NCI-H2029 (cell line): ENCODE measurements at places on chromosomes 3 and 15.

DNA sequence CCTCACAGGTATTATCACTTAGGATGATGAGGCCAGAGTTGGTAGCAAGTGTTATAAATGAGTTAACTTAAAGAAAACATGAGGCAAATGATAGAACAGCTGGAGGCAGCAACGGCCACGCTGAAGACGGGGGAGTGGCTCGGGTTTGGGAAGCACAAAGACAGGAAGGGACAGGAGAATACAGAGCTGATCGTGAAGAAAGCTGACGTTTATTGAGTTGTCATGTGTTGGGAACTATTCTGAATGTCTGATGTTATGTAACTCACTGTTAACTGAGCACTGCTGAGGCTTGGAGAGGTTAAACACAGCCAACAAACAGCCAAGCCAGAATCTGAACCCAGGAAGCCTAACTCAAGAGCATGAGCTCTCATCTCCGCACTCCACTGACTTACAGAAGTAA lies 42.3 kb downstream of the FGD5 start:
- no peak for DNase-seq

DNA sequence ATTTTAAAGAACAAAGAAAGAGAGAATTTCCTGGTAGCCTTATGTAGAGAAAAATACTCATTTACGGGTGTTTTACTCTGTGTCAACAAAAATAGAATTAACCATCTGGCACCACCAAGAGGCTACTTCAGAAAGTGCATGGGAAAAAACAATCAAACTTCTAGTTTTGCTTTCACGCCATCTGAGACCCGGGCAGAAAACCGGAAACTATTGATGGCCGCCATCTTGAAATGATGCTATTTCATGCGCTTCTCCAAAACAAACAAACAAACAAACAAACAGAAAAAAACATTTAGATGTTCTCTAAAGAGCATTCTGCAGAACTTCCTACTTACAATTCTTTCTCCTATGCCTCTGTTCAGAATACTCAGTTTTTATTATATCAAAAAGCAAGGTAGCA lies 49.4 kb upstream of the SYNPR start:
- no peak for DNase-seq

DNA sequence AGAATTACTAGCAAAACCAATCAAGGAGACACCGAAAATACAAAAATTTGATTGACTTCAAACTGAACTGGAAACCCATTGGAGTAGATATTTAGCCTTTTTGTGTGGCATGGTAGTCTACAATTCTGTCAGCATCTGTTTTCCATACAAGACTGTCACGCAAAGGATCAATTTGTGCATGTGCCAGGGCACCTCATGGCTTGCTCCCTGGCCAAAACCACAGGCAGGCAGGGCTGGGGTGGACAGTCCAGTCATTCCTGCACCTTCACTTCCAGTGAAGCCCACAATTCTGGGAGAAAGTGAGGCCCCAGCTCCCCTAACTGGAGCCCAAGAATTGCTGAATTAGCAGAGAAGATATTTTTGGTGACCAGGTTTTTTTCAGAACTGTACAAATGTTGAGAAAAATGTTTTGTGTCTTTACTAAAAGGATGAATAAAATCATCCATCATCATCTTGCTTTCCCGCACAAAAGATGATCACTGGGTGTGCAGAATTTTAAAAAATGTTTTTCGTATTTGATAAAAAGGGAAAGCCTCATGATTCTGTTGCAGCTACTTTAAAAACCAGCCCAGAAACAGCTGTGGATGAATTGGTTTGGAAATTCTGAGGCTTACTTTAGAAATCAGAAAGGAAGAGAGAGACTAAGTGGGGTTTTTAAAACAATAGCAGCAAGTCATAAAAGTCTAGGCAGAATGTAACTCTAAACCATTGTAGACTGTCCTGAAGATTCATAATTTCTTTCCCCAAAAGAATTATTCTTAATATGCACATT lies 86.4 kb downstream of the PCCB start:
- DNase-seq: no peak

- no peak for DNase-seq
Measured at GRCh38 chr3:31423482-31423881, 109.2 kb upstream of the STT3B start.

- DNase-seq: no peak
Measured at GRCh38 chr3:1191026-1191425, 98.2 kb downstream of the CNTN6 start.

DNA sequence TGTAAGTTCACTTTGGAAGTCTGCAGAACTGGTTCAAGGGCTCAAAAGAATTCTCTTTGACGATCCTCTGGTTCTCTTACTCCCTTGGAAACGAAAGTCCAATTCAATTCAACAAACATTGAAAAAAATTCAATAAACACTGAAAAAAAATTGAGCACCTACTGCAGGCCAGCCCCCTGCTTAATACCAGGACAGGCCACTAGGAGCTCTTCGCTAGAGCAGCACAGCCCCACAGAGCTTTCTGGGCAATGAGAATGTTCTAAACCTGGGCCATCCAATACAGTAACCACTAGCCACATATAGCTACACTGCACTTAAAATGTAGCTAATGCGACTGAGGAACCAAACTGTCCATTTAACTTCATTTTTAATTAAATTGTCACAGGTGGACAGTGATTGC lies 50.4 kb upstream of the DCLK3 start:
- DNase-seq: no peak

DNA sequence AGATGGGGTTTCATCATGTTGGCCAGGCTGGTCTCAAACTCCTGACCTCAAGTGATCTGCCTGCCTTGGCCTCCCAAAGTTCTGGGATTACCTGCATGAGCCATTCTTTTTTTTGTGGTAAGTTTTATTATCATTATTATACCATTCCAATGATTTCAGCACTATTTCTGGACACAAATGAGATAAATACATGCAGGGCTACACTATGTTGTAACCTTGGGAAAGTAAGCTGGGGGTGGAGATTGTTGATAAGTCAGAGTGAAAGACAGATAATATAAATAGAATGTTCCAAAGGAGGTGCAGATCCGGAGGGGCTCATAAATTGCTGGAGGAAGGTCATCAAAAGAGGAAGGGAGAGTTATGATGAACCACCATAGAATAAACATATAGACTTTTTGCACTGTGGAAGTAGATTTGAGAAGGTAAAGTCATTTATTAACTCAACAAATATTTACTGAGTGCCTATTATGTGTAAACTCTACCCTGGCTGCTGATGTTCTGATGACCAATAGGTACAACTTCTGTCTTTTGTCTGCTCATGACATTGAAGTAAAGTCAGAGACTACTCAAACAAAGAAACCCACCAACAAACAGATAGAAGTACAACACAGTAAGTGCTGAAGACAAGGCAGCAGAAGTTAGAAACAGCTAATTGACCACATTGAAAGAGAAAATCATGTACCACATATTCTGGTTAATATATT lies 478.9 kb upstream of the GOLIM4 start:
- no peak for DNase-seq

GRCh38 chr3:71129611-71130431 lies 453.7 kb downstream of the FOXP1 start:
- DNase-seq: no peak

GRCh38 chr3:162978136-162978535 lies 1481.5 kb downstream of the OTOL1 start:
- no peak for DNase-seq

- no peak for DNase-seq
Measured at GRCh38 chr3:126448136-126448892, 27.4 kb downstream of the ZXDC start.

DNA sequence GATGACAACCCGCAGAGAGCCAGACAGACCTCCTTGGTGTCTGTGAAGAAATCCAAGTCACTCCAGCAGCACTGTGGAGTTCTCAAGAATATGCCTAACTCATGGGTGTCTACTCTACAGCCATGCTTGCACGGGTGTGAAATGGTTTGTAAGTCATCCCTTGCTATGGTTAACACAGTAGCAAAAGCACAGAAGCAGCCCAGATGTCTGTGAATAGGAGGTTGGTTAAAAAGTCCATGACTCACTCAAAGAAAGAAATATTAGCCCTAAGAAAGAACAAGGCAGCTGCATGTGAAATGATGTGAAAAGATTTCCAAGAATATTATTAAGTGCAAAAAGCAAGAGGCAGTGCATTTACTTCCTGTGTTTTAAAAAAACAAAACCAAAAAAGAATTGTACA lies 12.1 kb upstream of the LIMD1 start:
- no peak for DNase-seq

GRCh38 chr3:64151342-64151871 lies 73.9 kb downstream of the PRICKLE2 start:
- no peak for DNase-seq

- no peak for DNase-seq
Measured at GRCh38 chr15:95503640-95504225, 826.8 kb upstream of the NR2F2 start.

- DNase-seq: no peak
Measured at GRCh38 chr3:154275965-154276364, 48.3 kb downstream of the DHX36 start.

DNA sequence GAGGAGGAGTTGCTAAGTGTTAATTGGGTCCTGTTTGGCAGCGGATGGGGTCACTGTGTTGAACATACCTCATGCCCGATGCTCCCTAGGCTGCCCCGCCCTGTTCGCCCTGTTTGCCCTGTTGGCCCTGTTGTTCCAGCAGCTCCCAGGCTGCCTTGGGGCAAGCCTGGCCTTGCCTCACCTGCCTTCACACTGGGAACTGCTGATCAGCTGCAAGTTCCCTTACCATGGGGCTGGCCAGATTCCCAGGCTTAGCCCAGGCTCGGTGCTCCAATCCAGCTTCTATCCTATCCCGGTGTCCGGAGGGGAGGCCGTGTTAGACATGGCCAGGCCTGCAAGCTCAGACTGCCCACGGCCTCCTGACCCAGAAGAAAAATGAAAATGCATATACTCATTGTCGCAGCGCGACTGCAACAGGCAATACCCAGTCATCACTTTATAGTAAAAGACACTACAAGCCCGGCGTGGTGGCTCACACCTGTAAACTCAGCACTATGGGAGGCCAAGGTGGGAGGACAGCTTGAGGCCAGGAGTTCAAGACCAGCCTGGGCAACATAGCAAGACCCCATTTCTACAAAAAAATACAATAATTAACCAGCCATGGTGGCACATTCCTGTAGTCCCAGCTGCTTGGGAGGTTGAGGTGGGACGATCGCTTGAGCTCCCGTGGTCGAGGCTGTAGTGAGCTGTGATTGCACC lies 42.9 kb upstream of the ZNF710 start:
- DNase-seq: no peak

DNA sequence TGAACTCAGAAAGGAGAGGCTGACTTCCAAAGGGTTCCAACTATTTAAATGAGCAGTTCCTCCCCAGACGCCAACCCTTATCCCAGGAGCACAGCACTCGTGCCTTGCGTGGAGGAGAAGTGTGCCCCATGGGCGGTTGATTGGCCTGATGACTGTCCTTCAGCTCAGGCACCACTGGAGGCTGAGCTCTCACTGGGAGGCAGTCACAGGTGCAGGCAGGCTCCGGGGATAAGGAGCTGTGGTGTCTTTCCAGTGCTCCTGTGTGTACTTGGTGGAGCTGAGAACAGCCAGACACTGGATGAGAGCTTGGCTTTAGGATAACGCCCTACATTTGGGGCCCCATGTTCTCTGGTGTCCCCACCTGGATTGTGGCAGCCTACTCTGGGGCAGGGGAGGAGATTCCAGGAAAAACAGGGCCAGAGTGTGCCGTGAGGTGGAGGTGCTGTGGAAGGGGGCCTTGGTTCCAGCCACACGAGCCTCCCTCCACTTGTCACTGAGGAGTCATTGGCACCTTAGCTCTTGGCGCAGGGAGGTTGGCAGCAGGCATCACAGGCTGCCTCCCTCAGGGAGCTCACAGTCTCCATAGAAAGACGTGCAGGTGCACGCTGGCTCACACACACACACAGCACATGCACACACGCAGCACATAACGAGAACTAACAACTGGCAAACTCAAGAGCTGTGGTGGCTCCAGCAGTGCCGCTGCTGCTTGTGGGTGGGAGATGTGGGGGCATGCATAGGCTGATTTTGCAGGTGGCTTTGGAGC lies 22.7 kb upstream of the EPHB3 start:
- no peak for DNase-seq

DNA sequence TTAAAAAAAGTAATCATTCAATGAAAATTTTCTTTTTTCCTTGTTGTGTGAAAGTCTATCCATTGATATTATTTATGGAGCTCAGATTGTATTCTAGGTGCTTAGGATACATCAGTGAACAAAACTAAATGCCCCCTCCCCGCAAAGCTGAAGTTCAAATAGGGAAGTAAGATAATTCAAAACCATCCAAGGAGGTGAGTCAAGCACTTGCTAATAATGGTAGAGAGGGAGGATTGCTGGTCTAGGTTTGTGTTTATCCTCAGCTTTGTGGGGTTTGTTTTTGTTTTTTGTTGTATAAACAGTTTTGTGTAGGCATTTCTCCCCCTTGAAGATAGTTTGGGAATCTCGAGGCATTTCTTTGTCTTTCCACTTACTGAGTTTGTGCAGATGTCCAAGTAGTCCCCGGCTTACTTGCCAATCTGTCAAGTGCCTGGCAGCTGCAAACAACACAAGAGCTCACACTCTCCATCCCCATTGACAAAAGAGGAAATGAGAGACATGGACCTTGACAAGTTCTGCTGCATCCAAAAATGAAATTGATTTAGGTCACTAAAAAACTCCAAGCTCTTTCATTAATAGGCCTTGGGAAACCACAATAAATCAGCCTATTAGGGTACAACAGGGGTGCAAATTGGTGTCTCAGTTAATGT lies 575.8 kb upstream of the TBL1XR1 start:
- peak; percentile 41 for DNase-seq

GRCh38 chr15:51103330-51103729 lies 8.6 kb upstream of the TNFAIP8L3 start:
- no peak for DNase-seq

DNA sequence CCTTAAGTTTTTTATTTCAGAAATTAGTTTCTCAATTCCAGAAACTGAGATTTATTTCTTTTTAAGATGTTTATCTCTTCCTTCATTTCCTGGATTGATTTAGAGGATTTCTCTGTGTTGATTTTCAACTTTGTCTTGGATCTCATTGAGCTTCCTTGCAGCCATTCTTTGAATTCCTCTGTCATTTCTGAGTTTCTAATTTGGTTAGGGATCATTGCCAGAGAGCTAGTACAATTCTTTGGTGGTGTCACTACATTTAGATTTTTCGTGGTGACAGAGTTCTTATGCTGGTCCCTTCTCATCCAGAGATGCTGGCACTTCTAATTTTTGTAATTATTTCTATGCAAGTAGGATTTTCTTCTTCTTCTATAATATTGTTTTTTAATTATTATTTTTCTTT lies 691.1 kb upstream of the NAALADL2 start:
- no peak for DNase-seq

DNA sequence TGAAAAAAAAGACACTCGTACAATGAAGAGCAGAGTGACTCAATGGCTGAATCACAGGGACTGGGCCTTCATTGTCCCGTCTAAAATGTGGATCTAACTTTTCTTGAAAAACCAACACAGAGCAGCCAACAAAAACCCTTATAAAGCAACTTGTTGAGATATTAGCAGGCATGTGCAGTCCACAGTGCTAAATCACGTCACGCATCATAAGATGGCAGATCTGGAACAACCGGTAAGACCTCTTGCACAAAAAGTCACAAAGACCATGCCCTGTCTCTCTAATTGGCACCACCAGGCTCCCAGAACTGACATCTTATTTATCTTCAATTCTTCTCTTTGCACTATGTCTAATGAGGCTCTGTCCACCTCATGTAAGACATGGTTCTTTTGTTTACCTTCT lies 177.0 kb downstream of the MAGI1 start:
- no peak for DNase-seq

GRCh38 chr15:91855684-91856489 lies 2.4 kb downstream of the SLCO3A1 start:
- peak; percentile 56 for DNase-seq

- no peak for DNase-seq
Measured at GRCh38 chr3:40102182-40102581, 207.3 kb upstream of the EIF1B start.
